T-cell (primary cell): ENCODE measurements at places on chromosomes 6 and 20. TPM values are rescaled to one million over a fixed set of nuclear protein-coding genes. Genes with fewer than 3 reads are reported as not detected.

DNA sequence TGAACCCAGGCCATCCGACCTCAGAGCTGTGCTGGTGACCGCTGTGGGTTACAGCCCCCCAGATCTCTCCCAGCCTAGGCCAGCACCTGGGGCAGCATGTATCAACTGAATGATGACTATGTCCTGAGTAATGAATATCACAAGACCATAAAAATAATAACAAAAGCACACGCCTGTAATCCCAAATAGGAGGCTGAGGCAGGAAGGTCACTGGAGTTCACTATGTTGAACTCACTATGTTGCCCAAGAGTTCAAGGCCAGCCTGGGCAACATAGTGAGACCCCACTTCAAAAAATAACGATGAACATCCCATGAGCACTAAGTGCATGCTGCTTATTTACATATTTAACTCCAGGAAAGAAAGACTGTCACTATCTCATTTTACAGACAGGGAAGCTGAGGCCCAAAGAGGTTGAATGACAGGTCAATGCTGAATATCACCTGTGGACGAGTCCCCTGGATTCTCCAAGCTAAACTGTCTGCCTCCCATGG lies 92.3 kb downstream of the NFATC2 start:
- no peaks in the 10 kb centered on the region for H3K27me3 ChIP-seq
- H3K4me1 ChIP-seq: no peaks in the 10 kb centered on the region
- no peak overlapping the region for H3K4me3 ChIP-seq

PRSS16 gene
- total RNA-seq: 0.43 TPM

GRCh38 chr6:56311061-56311460 lies 63.7 kb upstream of the COL21A1 start:
- H3K27me3 ChIP-seq: no peaks in the 10 kb centered on the region
- no peak overlapping the region for H3K4me3 ChIP-seq
- no peaks in the 10 kb centered on the region for H3K4me1 ChIP-seq

DNA sequence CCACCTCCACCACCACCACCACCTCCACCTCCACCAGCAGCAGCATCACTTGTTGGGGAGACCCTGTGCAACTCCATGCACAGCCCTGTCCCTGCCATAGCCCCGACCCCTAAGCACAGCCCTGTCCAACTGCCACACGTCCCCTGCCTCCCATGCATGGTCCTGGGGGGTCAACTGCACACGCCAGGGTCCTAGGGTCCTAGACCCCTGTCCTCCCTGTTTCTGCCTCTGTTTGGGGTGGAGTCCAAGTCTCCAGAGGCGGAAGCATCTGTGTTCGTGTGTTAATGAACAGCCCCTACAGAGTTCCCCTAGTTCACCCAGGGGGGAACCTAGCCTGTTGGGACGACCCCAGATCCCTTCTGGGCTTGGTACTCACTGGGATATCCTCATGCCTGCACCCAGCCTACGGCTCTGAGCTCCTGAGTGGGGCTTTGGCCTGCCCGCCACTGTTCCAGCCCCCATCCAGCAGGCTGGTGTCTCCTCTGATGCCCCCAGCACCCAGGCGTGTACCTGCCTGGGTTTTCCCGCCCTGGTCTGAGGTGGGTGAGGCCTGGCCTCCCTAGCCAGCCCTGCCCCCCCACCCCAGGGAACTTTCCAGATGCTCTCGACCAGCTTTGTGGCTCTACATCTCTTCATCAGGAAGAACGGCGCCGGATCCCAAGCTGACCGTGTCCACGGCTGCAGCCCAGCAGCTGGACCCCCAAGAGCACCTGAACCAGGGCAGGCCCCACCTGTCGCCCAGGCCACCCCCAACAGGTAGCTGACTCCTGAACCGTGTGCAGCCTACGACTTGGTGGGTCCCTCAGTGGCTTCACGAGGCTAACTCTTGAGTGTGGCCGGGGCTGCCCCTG lies 2.5 kb upstream of the TNFRSF6B start:
- no peak overlapping the region for H3K27ac ChIP-seq
- H3K36me3 ChIP-seq: no peaks in the 10 kb centered on the region
- no peak for DNase-seq
- peaks cover 54% of the 10 kb centered on the region for H3K4me1 ChIP-seq
- no peak overlapping the region for H3K4me3 ChIP-seq

LRRN4 gene
- total RNA-seq: 0.09 TPM

DNA sequence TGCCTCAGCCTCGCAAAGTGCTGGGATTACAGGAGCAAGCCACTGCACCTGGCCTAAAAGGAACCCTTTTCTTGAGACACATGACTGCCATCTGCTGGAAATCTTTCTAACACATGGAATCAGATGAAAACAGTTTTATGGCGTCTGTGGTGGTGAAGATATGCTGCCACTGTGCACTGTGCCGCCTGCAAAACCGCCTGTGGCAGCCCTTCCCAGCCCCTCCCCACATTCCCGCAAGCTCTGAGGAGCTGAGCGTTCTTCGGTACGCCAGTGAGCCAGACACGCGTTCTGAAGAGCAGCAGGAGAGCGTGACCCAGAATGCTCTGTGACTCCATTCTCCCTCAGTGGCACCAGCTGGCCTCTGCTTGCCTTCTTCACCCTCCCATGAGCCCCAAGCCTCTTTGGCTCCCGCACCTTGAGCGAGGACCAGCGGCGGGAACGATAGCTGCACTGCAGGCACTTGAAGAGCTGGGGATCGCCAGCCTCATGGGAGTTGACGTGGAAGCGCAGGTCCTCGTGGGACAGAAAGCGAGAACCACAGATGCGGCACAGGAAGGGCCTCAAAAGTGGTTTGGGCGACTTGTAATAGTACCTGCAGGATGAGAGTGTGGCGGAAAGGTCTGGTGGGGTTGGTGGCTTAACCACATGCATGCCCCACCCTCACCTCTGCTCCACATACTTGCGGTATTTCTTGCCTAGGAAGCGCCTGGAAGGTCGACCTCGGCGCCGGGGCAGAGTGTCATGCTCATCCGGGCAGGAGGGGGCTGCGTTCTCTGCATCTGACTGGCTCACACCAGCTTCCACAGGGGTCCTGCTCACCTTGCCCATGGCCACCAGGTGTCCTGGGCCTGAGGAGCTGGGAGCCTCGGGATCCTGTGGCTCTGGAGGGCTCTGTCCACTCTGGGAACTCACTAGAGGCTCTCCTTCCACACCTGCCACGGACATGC lies 8.7 kb downstream of the ZNF335 start:
- peaks cover 53% of the 10 kb centered on the region for H3K36me3 ChIP-seq
- H3K4me1 ChIP-seq: no peaks in the 10 kb centered on the region
- H3K27ac ChIP-seq: no peak overlapping the region
- H3K4me3 ChIP-seq: no peak overlapping the region

GRCh38 chr20:10550204-10551118 lies 115.4 kb downstream of the SLX4IP start:
- no peaks in the 10 kb centered on the region for H3K36me3 ChIP-seq
- H3K4me3 ChIP-seq: no peak overlapping the region
- H3K27ac ChIP-seq: no peak overlapping the region
- no peak for DNase-seq

DNA sequence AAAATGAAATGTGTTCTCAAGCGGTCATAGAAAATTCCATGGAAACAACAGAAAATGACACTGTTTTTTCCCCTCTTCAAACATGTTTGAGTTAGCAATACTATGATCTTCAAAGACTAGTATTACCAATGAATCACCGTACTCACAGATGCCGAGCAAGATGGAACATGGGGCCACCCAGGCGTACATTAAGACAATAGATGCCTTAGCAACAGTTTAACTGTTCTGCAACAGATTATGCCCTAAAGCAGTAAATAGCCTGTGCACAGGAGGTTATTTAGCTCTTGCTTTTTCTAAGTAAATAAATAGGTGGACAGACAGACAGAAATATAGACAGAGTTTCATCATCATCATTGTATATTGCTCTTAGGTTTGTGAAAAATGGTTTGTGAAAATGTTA lies 284.0 kb upstream of the DEFB112 start:
- H3K36me3 ChIP-seq: no peaks in the 10 kb centered on the region
- no peak for DNase-seq
- H3K27ac ChIP-seq: no peak overlapping the region
- no peaks in the 10 kb centered on the region for H3K27me3 ChIP-seq

DNA sequence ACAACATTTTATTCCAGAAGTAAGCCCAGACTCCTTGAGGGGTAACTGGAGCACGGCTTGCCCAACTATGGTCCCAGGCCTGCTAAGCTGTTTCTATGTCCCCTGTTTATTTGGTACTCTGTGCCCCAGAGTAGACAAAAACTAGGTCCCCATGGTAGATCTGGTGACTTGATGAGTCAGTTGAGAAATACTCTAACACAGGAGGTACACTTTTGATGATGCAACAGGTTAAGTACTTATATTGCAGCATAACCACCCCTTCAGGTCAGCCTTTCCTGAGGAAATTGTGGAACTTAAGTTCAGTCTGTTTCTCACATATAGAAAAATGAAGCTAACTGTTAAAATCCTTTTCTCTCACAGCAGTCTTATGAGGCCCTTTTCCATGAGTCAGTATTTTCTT lies 19.6 kb downstream of the TTPAL start:
- no peak overlapping the region for H3K4me3 ChIP-seq
- peaks cover 14% of the 10 kb centered on the region for H3K4me1 ChIP-seq
- no peak overlapping the region for H3K27ac ChIP-seq

DNA sequence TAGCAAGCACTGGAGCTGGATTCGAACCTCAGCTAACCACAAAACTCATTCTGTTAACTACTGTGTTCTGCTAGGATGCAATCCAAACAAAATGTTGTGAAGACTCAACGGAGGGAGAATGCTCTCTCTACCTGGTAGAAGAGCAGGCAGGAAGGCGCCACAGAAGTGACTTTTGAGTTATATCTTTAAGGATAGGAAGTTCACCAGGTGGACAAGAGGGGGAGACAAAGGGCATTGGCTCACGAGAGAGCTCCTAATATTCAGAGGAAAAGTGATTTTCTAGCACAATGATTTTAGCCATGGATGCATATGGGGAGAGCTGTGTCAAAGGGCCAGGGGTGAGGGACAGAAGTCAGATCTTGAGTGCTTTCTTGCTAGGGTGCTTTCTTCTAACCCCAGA lies 108.4 kb upstream of the MAFB start:
- no peak overlapping the region for H3K4me3 ChIP-seq
- DNase-seq: no peak
- H3K4me1 ChIP-seq: no peaks in the 10 kb centered on the region

SLC17A2 gene
- not detected for total RNA-seq

- no peaks in the 10 kb centered on the region for H3K36me3 ChIP-seq
- H3K27me3 ChIP-seq: peaks cover 14% of the 10 kb centered on the region
- no peak overlapping the region for H3K4me3 ChIP-seq
Observed at GRCh38 chr20:62770111-62770910, 26.0 kb upstream of the MRGBP start.

GRCh38 chr20:11395581-11395980 lies 522.1 kb upstream of the BTBD3 start:
- no peaks in the 10 kb centered on the region for H3K4me1 ChIP-seq
- H3K27me3 ChIP-seq: no peaks in the 10 kb centered on the region
- H3K36me3 ChIP-seq: no peaks in the 10 kb centered on the region
- no peak for DNase-seq
- no peak overlapping the region for H3K4me3 ChIP-seq
- H3K27ac ChIP-seq: no peak overlapping the region

DNA sequence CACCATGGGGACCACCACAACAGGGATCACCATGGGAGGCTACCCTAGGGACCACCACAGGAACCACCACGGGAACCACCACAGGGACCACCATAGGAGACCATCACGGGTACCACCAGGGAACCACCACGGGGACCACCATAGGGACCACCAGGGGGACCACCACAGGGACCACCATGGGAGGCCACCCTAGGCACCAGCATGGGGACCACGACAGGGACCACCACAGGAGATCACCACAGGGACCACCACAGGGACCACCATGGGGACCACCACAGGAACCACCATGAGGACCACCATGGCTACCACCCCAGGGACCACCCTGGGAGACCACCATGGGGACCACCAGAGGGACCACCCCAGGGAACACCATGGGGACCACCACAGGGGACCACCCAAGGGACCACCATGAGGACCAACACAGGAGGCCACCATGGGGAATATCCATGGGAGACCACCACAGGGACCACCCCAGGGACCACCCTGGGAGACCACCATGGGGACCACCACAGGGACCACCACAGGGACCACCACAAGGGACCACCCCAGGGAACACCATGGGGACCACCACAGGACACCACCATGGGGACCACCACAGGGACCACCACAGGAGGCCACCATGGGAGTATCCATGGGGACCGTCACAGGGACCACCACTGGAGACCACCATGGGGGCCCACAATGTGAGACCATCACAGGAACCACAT lies 67.6 kb upstream of the MPC1 start:
- H3K27me3 ChIP-seq: no peaks in the 10 kb centered on the region
- DNase-seq: no peak
- no peak overlapping the region for H3K4me3 ChIP-seq
- no peaks in the 10 kb centered on the region for H3K4me1 ChIP-seq

PRL gene
- total RNA-seq: 0.82 TPM
